ENCODE measurements at places on chromosomes 16 and 17. TPM values are rescaled to one million over a fixed set of nuclear protein-coding genes. Genes with fewer than 3 reads are reported as not detected.

Gene ZNF768
- total RNA-seq = 5.9 TPM

Gene LYZL6
- not detected for total RNA-seq

Gene SLFN13
- 65.5 TPM for total RNA-seq

Gene RAB11FIP4
- total RNA-seq = 28.5 TPM
